ENCODE measurements at places on chromosomes 13 and 19.

DNA sequence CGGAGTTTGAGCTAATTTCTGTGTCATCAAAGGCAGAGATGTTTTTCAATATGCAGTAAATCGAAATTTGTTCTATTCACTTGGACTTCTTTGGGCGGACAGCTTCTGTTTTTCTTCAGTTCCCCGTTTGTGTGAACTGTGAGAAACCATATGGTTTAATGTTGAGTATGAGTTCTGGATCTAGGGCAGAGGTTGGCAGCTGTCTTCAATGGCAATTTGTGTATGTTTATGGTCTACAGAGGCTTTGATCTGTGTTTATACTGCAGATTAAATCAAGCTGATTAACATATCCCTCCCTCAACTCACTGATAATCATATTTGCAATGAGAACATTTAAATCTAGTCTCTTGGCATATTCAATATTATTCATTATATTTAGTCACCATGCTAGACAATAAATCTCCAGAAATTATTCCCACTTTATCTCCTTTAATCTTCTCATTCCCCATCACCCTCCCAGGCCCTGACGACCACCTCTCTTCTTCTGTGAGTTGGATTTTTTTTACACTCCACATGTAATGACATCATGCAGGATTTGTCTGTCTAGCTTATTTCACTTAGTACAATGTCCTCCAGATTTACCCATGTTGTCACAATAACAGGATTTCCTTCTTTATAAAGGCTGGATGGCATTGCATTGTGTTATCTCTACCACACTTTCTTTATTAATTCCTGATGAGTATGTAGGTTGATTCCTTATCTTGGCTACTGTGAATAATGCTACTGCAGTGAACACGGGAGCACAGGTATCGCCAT is 9.0 kb downstream of the ZNF331 start:
- no peak for DNase-seq

GRCh38 chr13:21850013-21851006 is 179.4 kb downstream of the FGF9 start:
- DNase-seq: no peak

GRCh38 chr19:42010245-42011126 is 16.5 kb upstream of the ATP1A3 start:
- DNase-seq: no peak

- DNase-seq: no peak
Measured at GRCh38 chr19:15108845-15109767, 1.9 kb downstream of the SYDE1 start.

DNA sequence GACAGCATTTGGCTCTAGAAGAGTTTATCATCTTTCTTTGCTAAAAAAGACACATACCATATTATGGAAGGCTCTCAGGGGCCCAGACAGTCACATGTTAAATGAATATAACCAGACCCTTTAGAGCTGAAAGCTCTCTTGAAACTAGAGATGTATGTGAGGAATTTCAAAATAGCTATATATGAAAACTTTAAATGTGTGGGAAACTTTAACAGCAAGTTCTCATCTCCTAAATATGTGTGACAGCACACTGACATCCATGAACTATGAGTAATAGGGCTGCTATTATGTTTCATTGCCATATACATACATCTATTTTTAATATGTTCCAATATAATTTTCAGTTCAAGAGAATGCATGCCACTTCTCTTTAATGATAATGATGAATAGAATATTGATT is 509.5 kb downstream of the GPC6 start:
- DNase-seq: no peak

DNA sequence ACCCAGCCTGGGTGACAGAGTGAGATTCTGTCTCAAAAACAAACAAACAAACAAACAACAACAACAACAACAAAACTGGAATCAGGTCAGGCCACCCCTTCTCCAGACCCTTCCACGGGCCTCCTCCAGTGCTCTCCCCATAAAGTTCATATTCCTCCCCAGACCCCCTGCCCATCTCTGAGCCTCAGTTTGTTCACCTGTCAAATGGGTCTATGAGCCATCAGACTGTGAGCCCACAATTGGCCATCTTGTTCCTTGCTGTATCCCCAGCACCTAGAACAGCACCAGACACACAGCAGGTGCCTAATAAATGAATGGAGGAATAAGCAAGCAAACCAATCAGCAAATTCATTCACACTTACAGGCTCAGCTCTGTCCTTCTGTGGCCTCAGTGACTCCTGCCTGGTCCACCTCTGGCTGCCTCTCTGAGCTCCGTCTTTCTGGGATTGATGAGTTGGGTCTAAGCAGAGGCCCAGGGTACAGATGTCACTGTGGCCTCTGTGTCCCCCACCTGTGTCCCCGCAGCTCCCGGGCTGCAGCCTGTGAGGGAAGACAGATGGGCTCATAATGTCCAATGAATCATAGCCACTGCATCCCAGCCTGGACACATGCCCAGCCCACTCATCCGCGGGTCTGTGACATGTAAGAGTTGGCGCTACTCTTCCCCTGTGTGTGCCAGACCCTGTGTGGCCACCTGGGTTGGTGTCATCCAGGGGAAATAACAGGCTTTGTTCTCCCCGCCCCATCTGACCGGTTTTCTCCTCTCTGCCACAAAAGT is 19.6 kb upstream of the PTPRS start:
- no peak for DNase-seq

DNA sequence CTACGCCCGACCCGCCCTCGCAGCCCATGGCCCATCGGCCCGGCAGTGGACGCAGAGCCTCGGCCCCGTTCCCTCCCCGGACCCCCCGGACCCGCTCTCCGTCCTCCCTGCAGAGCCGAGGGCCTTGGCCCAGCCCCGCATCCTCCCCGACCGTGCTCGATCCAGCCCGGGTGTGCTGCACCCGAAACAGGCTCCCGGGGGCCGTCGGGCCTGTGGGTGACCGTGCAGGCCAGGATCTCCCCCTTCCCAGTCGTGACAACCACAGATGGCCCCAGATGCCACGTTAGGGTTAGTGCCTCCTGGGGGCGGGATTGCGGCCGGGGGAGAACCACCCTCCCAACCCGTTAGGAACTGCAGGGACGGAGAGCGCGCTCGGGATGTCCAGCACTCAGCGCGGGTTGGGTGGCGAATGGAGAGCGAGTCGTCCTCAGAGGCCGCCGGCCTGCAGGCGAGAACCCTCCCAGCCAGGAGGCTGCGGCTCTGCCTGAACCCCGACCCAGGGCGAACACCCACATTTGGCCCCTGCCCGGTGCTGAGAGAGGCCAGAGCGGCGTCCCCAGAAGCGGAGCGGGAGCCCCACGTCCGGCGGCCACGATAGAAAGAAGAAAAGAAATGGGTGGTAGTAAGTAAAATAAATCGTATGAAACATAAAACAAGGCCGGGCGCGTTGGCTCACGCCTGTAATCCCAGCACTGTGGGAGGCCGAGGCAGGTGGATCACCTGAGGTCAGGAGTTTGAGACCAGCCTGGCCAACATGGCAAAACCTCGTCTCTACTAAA is 6.7 kb upstream of the MADCAM1 start:
- no peak for DNase-seq

DNA sequence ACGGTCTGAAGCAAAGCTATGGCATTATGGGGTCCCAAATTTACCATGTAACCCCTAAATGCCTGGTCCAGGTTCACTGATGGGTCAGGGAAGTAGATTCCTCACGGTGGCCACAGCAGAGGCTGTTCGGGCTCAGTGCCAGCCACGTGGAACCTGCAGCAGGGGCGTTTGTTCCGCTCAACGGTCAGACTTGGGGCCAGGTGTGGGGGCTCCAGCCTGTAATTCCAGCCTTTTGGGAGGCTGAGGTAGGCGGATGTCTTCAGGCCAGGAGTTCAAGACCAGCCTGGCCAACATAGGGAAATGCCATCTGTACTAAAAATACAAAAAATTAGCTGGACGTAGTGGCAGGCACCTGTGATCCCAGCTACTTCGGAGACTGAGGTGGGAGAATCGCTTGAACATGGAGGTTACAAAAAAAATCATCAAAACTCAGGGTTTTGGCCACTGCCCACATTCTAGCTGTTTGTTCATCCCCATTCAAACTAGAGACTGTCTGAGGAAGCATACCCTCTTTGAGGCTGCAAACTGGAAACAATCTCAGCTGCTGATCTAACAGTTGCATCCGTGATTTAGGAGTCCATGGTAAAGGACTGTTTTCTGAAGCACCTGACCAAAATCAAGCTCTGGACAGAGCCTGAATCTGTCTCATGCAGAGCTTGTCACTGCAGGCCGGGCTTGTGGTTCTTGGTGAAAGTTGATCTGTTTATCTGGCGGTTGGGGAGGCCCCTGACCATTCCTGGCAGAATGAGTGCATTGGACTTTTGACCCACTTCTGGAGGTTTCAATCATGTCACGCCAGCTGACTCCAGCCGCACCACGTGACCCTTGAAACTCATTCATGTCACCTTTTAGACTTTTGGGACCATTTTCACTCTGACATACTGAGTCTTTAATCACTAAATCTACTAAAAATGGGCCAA is 30.2 kb upstream of the ZNF331 start:
- DNase-seq: no peak

GRCh38 chr19:3745363-3746045 is 16.0 kb downstream of the APBA3 start:
- no peak for DNase-seq

GRCh38 chr19:3687774-3688706 is 12.2 kb downstream of the PIP5K1C start:
- peak; percentile 55 for DNase-seq

GRCh38 chr13:66574606-66575005 is 655.5 kb downstream of the PCDH9 start:
- no peak for DNase-seq

DNA sequence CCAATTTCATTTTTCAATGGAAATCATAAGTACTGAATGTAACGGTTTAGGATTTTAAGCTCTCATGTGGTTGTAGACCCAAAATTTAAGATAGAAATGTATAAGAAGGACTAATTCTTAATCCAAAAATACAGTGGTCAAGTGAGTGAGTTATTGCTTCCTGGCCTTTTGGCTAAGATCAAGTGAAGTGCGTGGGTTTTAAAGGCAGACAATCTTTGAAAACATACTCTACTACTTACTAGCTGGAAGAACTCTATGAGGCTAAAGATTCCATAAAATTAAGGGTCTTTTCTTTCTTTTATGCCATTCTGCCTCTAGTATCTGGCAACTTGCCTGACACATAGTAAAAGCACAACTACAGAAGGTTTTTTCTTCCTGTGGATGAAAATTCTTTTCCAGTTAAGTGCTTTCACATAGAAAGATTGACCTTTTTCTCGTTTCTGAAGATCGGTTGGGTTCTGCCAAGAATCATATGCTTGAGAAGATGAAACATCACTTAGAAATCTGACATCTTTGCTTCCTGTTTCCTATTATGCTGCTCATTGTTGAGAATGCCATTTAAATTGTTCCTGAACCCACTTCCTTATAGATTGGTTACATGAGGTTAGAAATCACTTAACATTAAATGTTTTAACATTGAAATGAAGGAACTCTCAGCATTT is 26.4 kb upstream of the SCEL start:
- DNase-seq: no peak

DNA sequence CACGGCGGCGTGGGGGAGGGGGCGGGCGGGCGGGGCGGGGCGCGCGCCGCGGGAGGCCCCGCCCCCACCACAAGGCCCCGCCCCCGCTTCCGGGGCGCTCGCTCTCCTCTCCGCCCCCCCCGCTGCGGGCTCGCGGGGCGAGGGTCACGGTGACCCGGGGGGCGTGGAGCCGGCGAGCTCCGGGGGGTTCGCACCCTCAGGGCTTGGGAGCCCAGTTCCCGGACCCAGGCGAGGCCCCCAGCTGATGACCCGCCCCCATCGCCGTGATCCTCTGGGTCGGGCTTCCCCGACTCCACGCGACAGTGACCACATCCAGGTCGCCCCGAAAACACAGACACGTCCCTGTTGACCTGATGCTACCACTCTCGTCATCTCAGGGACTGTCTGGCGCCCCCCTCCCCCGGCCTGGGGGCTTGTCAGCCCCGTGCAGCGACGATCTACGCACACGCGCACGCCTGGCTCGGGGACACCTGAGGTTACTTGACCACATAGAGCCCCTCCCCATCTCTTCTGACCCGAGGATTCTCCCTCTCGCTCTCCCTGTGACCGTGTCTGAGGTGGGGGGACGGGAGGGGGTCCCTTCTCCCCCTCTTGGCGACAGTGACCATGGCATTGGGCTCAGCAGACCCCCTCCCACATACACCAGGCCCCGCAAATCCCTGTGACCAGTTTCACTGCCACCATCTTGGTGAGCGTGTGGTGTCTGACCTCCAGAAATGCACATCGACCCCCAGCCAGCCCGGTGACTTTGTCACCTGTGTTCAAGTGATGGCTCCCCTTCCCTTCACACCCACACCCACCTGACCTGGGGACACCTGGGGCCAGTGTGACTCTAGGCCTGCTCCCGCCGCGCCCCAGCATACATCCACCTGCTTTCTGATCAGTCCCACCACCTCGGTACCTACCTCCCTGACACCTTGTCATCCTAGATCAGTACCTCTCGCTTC is 670 bp downstream of the MAP2K7 start:
- peak; percentile 74 for DNase-seq

DNA sequence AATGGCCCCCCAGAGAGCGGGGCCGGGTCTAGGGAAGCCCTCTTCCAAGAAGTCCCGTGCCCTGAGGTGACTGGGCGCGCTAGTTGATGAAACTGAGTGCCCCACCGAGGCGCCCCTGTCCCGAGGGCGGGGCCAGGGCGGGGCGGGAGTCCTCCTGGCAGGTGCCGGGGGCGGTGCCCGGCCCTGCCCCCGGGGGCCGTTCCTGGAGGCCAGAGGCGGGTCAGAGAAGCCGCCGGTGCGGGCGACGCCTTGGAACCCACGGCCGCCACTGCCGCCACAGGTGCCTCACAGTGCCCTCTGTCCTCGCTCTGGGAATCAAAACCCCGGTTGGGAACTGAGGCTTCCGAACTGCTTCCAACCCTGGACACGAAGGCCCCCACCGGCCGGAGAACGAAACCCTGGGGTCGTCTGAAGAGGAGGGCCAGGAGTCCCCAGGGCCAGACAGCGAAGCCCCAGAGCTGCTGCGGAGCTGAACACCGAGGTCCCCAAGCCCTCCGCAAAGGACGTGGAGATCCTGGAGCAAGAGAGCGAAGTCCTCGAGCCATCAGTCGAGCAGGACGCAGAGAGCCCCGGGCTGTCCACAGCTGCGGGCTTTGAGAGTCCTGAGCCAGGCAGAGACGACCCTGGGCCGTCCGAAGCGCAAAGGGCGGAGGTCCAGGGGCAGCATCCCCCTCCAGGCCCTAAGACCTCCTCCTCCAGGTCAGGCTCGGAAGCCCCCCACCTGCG is at the start of gene MISP3:
Gene MISP3, plus strand, starts transcription at position 252 of the 726 bp plus-strand sequence. CDS start 524 bp downstream, outside the sequence.
- peak; percentile 66 for DNase-seq

DNA sequence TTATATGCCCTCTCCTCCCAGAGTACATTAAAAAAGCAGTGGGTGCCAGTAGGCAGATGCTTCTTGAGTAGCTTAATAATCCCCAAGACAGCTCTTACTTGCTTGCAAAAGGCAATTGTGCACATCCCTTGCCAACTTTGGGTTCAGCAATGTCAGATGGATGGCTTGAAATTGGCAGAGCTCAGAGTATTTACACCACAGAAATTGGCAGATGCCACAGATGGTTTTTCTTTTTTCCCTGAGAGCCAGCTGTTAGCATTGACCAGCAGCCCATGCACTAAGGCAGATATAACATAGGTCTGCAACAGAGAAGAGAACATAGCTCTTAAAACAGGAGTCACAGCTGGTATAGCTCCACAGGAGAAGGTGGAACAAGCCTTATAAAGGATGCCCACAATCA is 18.4 kb upstream of the RNASEH2B start:
- DNase-seq: no peak
